Mucosa of gallbladder (tissue), 1 donor: ENCODE measurements at places on chromosomes 7 and 10. TPM values are rescaled to one million over a fixed set of nuclear protein-coding genes. Genes with fewer than 3 reads are reported as not detected.
A peak's percentile ranks its signal among the peaks of the same experiment; 100 is the strongest.

DNA sequence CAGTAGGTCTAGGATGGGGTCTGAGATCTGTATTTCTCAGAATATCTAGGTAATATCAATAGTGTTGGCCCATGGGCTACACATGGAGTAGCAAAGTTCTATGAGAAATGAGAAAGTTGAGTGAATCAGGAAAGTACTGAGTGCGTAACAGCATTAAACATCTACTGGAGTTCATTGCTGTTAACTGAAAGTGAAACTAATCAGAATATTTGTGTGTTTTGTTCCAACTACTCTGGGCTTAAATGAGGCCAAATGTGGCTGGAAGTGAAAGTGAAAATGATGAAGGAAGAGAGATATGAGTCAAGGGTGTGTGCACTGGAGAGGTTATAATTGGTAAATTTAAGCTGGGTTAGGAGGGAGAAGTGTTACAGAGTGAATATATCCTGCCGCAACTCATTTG is 46.5 kb downstream of the TMEM106B start:
- DNase-seq: no peak

DNA sequence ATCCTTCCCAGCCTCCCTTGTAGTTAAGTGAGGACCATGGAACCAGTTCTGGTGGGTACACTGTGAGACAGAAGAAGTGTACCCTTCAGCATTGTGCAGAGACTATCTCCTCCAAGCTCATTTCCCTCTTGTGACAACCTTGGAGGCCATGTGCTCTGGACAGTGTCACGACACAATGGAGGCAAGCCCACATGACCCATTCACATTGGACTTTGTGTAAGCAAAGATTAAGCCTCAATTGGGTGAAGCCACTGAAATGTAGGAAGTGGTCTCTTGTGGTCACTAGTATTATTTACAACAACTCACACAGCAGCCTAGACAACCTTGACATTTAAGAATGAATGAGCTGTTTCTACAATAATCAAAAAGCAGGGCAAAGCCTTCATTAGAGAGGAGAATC is 124.2 kb downstream of the INHBA start:
- DNase-seq: no peak

DNA sequence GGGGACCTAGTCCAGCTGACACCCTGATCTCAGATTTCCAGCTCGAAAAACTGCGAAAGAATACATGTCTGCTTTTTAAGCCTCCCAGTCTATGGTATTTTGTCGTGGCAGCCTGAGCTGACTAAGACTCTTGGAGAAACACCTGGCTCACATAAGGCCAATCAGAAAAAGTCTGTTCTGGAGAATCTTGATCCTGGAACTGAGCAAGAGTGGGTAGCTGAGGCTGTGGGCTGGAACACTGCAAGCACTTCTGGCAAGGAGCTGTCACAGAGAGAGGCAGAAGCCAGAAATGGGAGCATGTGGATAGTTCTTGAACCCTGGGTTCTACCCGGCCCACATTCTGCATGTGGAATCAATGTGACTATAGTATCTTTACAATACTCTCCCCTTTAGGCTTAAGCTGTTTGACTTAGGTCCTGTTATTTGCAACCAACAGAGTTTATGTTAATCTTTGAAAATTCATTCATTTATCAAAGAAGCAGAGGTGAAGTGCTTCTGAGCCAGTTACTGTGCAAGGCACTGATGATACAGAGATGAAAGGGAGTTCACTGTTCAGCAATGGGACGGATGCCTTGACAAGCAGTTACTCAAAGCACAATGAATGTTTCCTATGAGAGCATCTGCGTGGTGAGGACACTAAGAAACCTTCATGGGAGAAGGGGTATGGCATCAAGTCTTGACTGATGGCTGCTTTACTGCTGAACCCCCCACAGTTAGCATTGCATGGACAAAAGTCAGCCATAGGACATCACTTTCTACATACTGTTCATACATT is 4.4 kb upstream of the C10orf90 start:
- DNase-seq: no peak

- DNase-seq: no peak
Observed at GRCh38 chr10:21943633-21944265, 59.8 kb downstream of the DNAJC1 start.

DNA sequence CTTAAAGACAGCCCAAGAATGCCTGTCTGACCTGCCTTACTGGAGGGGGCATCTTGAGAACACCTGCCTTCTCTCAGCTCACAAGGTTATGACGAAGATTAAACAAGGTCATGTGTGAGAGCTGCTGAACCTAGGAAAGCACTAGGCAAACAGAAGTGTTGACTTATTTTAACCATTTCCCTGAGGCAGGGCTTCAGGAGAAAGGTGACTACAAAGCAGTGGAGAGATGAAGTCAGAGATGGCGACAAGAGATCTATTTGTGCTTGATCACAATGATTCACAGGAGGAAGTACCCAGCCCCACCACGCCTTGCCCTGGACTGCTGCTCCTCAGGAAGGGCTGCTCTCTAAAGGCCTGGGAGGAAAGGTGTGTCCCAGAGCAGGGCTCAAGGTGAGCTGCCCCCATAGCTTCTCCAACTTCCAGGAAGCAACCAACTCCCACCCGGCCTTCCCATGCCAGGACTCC is 27.8 kb downstream of the STN1 start:
- peak; percentile 82 for DNase-seq

GRCh38 chr7:107865956-107866775 is 24.8 kb upstream of the DLD start:
- no peak for DNase-seq

DNA sequence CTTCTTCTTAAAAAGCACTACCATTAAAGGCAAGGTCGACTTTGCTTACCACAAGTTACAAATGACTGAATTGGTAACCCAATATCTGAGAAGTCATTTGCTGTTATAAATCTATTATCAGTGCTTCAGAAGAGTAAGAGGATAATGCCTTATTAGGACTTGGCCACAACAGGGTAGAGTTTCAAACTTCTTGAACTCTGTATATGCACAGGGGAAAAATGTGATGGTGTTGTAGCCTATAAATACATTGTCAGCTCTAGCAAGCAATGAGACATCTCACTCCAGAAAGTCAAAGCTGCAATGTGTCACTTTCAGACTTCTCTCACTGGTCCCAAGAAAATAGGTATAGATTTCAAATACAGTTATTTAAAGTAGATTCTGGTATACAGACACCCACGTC is 9.3 kb downstream of the TFEC start:
- no peak for DNase-seq

DNA sequence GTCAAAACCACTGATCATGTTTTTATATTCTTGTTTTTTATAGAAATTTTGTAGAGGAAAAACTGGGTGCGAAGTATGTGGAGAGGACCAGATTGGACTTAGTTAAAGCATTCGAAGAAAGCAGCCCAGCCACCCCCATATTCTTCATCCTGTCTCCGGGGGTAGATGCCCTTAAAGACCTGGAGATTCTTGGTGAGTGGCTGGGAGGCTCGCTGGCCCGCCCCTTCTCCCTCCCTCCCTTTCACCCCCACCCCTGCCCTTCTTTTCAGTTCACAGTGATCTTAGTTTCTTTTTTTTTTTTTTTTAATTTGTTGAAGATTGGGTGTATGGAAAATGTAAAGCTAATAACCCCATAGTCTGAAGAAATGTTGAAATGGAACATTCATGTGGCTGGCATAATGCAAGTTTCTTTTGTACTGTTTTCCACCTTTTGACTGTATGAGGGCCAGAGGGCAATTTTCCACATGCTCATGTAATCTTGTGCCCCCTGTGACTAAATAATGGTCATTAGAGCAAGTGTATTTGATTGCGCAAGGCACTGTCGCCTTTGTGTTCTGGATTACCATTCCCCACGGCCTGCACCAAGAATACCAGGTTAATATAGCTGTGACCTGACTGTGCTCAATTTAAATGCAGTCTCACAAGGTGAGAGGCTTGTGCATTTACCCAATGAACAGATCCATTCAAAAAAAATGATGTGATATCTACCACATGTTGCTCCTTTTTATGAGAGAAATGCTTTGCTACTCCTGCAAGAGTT is 77.7 kb downstream of the CDCA7L start:
- no peak for DNase-seq

The OR2A14 gene
- total RNA-seq: not detected

The PSD gene
- total RNA-seq: 106 TPM

The UMAD1 gene
- 20.3 TPM for total RNA-seq
